Keratinocyte (primary cell): ENCODE measurements at places on chromosomes 2 and 18.

DNA sequence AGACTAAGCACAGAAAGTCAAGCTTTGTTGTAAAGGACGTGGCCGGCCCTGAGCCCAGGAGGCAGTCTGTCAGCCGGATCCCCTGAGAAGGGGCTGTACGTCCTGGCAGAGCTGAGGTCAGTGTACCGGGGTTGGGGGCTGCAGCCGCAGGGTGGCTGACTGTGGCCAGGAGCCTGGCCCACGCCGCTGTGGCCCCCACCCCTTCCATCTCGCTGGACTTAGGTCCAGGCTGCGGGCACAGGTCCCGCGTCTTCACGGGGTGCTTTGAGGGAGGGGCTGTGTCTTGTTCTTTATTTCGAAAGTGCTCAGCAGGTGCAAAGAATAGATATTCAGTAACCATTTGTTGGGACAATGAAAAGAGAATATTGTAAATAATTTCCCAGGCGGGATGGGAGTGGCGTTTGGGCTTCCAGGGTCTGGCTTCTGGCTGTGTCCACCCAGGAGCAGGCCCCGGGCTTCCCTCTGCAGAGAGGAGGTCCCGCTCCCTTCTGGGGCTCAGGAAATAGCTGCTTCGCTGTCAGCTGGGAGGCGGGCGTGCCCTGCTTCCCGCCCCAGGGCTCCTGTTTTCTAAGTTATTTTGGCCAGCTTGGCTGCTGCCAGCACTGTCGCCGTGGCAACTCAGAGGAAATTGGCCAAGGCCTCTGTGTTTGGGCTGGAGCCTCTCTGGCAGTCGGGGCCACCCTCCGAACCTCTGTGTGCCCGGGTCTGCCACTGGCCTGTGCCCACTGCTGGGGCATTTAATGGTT, 7.4 kb downstream of the NFATC1 start:
- H3K27me3 ChIP-seq, result peaks cover 18% of the 10 kb centered on the region
- no peaks in the 10 kb centered on the region for H3K4me1 ChIP-seq
- no peaks in the 10 kb centered on the region for H3K36me3 ChIP-seq
- H3K4me3 ChIP-seq, result no peak overlapping the region
- DNase-seq, result no peak

- H3K4me3 ChIP-seq, result no peak overlapping the region
- H3K27me3 ChIP-seq, result no peaks in the 10 kb centered on the region
- no peaks in the 10 kb centered on the region for H3K4me1 ChIP-seq
- no peak for DNase-seq
- no peaks in the 10 kb centered on the region for H3K36me3 ChIP-seq
- H3K27ac ChIP-seq, result no peak overlapping the region
These were observed 72.5 kb upstream of the ID2 start for GRCh38 chr2:8609357-8609811.

DNA sequence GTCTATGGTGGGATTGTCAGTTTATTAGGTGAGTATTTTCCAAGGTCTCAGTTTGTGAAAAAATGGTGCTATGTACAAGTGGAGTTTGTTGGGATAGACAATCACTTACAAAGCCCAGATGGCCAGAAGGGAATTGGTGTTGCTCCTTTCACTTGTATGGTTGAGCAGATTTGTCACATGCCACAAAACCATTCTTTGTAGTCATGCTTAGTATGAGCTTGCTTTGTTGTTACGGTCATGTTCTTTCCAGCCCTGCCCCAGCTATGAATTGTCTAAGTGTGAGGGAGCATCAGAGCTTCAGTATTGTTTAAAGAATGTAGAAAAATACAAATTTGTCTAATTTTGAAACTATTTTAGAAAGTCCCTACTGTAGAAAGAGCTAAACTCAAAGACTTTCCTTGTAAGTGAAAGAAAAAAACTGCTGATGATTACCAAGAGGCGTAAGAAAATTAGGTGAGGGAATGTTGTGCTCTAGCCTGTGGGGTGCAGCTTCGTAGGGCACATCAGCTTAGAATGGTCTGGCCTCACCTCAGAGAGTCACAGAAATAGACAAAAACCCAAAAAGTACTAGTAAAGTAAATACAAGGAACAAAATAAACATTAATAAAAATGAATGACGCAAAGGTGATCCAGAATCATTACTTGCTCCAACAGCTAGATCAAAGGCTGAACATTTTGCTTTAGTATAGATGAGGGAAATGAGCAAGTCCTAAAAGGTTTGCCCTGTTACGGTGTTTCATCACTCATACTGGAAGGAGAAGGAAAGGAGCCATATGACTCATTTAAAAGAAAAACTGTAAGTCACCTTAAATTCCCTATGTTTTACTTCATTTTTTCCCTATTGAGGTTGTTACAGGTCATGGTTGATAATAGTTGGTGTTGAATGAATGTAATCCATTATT, 9.2 kb downstream of the TGIF1 start:
- peak overlapping the region; percentile 69 for H3K27ac ChIP-seq
- peaks cover 44% of the 10 kb centered on the region for H3K36me3 ChIP-seq
- H3K27me3 ChIP-seq, result no peaks in the 10 kb centered on the region
- peaks cover 47% of the 10 kb centered on the region for H3K4me1 ChIP-seq
- no peak for DNase-seq

GRCh38 chr2:220478305-220479058, 851.1 kb downstream of the SLC4A3 start:
- no peaks in the 10 kb centered on the region for H3K36me3 ChIP-seq
- H3K27ac ChIP-seq, result no peak overlapping the region
- H3K4me1 ChIP-seq, result peaks cover 4% of the 10 kb centered on the region
- no peak for DNase-seq
- H3K4me3 ChIP-seq, result no peak overlapping the region

DNA sequence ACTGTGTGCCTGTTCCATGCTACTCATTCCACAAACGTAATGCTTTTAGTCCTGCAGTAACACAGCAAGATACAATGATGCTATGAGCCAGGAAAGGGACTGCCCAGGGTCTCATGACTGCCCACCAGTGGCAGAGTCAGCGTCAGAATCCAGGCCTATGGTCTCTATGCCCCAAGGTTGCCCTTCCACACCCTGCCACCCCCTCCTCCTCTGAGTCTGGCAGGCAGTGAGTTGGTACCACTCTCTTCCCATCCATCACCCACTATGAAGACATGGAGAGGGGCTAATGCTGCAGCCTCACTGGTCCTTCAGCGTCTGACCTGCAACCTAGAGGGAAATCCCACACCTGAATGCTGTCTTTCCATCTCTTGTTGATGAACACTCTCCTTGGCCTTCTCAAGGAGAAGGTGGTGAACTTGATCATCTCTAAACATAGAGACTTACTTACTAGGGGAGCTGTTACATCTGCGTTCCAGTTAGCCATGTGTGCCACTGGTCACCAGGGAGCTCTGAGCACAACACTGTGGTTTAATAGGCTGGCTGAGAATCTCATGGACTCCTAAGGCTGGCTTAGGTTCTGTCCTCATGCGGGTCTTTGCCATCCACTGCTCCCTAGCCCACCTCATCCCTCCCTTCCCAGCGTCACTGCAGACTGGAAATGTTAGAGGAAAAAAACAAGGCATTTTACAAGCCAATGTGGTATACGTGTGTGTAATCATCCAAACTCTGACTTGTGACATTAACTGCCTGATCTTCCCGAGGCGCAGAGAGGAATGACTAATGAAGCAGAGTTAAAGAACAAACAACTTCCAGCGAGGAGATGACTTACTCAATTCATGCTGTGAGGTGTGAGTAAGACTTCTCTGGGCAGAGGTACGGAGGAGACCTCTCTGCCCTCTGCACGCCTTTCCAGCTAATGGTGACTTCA, 28.8 kb downstream of the STEAP3 start:
- H3K36me3 ChIP-seq, result peaks cover 22% of the 10 kb centered on the region
- H3K4me3 ChIP-seq, result no peak overlapping the region
- H3K27ac ChIP-seq, result peak overlapping the region; percentile 86
- H3K4me1 ChIP-seq, result peaks cover 43% of the 10 kb centered on the region
- no peaks in the 10 kb centered on the region for H3K27me3 ChIP-seq

DNA sequence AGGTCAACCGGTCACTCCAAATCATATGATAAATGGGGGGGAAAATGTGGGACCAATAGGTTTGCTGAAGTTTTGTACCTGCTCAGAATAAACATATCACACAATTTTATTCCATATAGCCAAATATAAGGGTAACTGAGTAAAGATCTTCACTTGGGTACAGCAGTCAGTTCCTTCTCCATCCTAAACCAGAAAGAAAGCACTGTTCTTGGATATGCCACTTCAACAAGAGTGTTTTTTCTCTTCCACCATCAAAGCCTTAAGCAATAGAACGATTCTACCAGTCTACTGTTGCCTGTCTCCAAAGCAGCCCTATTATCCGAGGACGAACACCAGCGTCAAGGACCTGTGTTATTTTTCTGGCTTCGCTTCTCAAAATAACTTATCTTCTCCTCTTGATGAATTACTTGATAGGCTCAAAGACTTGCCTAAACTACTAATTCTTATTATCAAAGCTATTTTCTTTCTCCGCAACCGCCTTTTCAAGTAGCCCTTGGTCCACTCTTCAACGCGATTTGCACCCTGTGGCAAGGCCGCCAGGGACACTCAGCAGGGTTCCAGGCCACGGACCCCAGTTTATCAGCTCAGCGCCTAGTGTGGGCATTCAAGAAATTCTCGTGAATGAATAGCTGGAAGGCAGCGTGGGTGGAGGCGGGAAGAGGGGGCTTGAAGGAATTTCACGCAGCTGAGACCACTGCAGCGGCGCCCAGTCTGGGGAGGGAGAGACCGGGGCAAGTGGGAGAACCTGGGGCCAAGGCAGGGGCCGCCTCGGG, 646 bp downstream of the ALS2 start:
- H3K27me3 ChIP-seq, result no peaks in the 10 kb centered on the region
- DNase-seq, result no peak
- H3K4me3 ChIP-seq, result peak overlapping the region; percentile 66
- H3K27ac ChIP-seq, result peak overlapping the region; percentile 77
- H3K4me1 ChIP-seq, result peaks cover 24% of the 10 kb centered on the region
- H3K36me3 ChIP-seq, result no peaks in the 10 kb centered on the region

- peak overlapping the region; percentile 54 for H3K27ac ChIP-seq
- H3K36me3 ChIP-seq, result peaks cover 7% of the 10 kb centered on the region
- H3K27me3 ChIP-seq, result no peaks in the 10 kb centered on the region
- DNase-seq, result no peak
- H3K4me3 ChIP-seq, result no peak overlapping the region
These were observed 33.5 kb downstream of the CRIM1 start for GRCh38 chr2:36389091-36389564.

DNA sequence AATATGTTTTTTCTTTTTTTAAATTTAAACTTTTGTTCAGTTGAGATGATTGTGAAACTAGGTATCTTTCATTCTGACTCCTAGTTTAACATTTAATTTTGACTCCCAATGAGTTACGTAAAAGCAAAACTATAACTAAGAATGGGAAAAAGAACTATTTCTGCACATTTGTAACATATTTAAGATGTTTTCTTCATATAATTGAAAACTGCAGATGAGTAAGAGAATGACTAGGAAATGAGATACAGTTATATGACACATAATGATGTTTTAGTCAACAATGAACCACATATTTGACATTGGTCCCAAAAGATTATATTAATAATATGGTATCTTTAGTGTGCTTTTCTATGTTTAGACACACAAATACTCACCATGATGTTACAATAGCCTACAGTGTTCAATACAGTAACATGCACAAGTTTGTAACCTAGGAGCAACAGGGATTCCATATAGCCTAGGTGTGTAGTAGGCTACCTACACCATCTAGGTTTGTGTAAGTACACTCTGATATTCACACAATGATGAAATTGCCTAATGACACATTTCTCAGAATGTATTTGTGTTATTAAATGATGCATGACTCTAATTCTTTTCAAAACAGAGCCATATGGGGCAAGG, 12.6 kb downstream of the ERMN start:
- no peak overlapping the region for H3K27ac ChIP-seq
- H3K27me3 ChIP-seq, result peaks cover 3% of the 10 kb centered on the region

DNA sequence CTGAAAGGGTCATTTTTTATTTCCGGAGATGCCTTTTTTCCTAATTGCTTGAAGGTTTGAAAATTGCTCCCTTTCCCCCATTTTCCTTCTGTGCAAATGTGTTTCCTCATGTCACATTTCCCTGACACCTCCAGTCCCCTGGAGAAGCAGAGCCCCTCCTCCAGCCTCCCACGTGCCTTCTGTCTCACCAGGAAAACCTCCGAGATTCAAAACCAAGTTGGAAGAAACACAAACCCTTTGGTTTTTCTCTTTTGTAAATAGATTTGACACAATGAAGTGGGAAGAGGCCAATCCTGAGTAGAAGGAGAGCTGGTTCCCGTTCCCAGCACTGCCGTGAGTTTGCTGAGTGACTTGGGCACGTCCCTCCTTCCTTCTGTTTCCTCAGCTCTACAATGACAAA, 125.4 kb upstream of the MYCN start:
- H3K27me3 ChIP-seq, result no peaks in the 10 kb centered on the region
- no peak overlapping the region for H3K4me3 ChIP-seq

DNA sequence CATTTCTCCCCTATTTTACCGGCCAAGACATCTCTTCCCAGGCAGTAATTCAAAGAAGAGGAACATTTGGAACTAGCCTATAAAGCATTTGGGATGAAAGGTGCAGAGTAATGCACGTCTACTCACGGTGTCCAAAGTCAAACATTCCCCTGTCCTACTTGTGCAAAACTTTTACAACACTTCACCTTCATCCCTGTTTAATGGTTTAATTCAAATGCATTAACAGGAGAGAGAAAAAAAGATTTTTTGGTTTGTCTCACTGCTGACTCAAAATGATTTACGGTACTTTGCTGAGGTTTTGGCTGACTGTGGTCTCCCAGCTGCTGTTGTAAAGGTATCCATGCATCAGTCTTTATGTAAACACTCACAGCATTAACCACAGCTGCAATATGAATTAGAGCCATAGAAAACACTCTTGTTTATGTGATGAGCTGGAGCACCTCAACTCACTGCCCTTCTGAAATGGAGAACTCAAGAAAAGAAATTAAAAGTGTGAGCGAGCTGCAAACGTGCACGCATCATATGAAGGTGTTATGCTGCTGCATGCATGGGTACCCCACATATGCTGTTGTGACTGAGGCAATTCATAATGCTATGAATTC, 220.5 kb downstream of the PIEZO2 start:
- H3K27me3 ChIP-seq, result no peaks in the 10 kb centered on the region
- DNase-seq, result no peak
- H3K27ac ChIP-seq, result no peak overlapping the region
- H3K36me3 ChIP-seq, result no peaks in the 10 kb centered on the region

GRCh38 chr2:221676566-221677172, 104.6 kb upstream of the EPHA4 start:
- H3K4me3 ChIP-seq, result no peak overlapping the region
- H3K36me3 ChIP-seq, result no peaks in the 10 kb centered on the region
- peaks cover 2% of the 10 kb centered on the region for H3K4me1 ChIP-seq

GRCh38 chr2:45932278-45932975, 281.0 kb downstream of the PRKCE start:
- H3K4me1 ChIP-seq, result peaks cover 23% of the 10 kb centered on the region
- no peaks in the 10 kb centered on the region for H3K36me3 ChIP-seq
- H3K27ac ChIP-seq, result no peak overlapping the region
- H3K27me3 ChIP-seq, result no peaks in the 10 kb centered on the region
- H3K4me3 ChIP-seq, result no peak overlapping the region
- peak; percentile 41 for DNase-seq

- no peaks in the 10 kb centered on the region for H3K36me3 ChIP-seq
- no peaks in the 10 kb centered on the region for H3K27me3 ChIP-seq
- DNase-seq, result no peak
- H3K27ac ChIP-seq, result no peak overlapping the region
These were observed 6.8 kb upstream of the ANKRD62 start for GRCh38 chr18:12086677-12087470.
